Bronchial epithelial cell (primary cell): ENCODE measurements at places on chromosomes 12 and 14. TPM values are rescaled to one million over a fixed set of nuclear protein-coding genes. Genes with fewer than 3 reads are reported as not detected.

DNA sequence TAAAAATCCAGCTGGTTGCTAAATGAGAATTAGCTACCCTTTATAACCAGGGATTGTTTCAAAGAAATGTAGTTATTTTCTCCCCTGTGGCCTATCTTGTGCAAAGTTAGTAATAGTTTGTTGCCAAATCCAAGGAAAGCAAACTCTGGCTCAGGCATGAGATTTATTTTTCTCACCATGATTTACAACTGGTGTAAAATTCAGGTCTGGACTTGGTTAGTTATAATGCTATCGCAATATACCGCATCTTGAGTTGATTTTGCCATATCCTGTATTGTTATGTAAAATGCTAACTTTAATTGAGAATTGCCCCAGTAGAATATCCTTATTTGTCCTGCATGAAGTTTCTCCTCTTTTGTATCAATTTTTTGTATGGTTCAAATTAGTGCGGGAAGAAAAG is 135.5 kb downstream of the CRADD start:
- DNase-seq: no peak

The TMEM121 gene
- total RNA-seq: 0.51 and 0.53 TPM in 2 replicates

The CCDC196 gene
- not detected in 2 replicates for total RNA-seq

DNA sequence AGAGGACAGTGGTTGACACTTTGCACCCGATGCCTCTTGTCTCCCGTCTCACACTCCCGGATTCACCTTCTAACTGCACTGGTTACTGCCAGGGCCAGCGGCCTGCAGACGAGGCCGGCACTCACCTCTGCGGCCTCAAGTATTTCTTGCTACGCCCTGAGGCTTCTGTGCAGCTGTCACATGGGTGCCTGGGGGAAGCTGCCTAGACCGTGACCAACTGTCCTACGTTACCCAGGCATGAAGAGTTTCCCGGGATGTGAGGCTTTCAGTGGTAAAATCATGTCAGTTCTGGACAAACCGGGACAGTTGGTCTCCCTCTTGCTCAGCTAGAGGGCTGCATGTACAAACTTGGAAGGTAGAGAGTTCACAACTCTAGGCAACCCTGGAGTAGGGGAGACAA is 274.5 kb downstream of the GLT1D1 start:
- DNase-seq: no peak

The PLXNC1 gene
- total RNA-seq: under 0.01 TPM in 2 replicates

The FAM90A1 gene
- not detected in 2 replicates for total RNA-seq

The SMIM41 gene
- 0.13 and 0.26 TPM in 2 replicates for total RNA-seq

DNA sequence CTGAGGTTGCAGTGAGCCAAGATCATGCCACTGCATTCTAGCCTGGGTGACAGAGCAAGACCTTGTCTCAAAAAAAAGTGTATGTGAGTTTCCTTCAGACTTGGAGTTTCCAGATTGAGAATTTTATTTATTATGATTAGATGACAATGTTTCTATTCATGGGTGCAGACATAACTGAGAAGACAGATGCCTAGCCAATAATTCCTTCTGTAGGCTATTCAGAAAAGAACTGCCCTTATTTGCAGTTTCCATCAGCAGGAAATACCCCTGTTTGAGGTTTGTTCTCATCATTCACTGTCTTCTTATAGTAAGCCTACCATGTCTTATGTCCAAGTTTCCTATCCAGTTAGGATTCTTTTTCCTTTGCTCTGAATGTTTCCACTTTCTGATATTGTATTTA is 269.0 kb downstream of the KTN1 start:
- DNase-seq: no peak

The STXBP6 gene
- total RNA-seq: not detected in 2 replicates

- DNase-seq: no peak
These were observed 22.8 kb downstream of the APOBEC1 start for GRCh38 chr12:7642876-7643309.

The ASB2 gene
- 0.13 and 0.26 TPM in 2 replicates for total RNA-seq
